ENCODE measurements at places on chromosomes 2 and 18. TPM values are rescaled to one million over a fixed set of nuclear protein-coding genes. Genes with fewer than 3 reads are reported as not detected.

The IL36G gene
- not detected for polyA plus RNA-seq

The TCF7L1 gene
- polyA plus RNA-seq, result 0.11 TPM

The CCDC148 gene
- polyA plus RNA-seq, result 0.21 TPM

The ELOA2 gene
- polyA plus RNA-seq, result not detected

The GPR45 gene
- polyA plus RNA-seq, result not detected

The PCBP1 gene
- 128 TPM for polyA plus RNA-seq

The PPP1R7 gene
- polyA plus RNA-seq, result 169 TPM

The PDE11A gene
- not detected for polyA plus RNA-seq

The GPR35 gene
- not detected for polyA plus RNA-seq

The GULP1 gene
- polyA plus RNA-seq, result 0.15 TPM

The SOWAHC gene
- 0.73 TPM for polyA plus RNA-seq

The LIMS3 gene
- polyA plus RNA-seq, result 0.36 TPM

Measured in GM12878 (cell line).